ENCODE measurements at places on chromosomes 3 and 15.

DNA sequence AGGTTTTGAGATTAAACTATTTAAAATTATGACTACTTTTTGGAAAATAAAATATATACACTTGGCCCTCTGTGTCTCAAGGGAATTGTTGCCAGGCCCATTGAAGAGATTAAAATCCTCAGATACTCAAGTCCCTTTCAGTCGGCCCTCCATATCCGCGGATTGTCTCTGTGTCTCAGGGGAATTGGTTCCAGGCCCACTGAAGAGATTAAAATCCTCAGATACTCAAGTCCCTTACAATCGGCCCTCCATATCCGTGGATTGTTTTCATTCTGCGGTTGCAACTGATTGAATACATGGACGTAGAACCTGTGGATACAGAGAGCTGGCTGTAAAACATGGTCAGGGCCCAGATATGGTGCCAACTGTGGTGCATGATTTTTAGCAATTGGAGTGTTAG is 15.7 kb upstream of the LRCH3 start:
- no peak for DNase-seq

- DNase-seq, result no peak
Measured at GRCh38 chr15:66982816-66983215, 82.6 kb upstream of the SMAD3 start.

GRCh38 chr3:83948771-83949170 is 1010.0 kb upstream of the CADM2 start:
- no peak for DNase-seq

GRCh38 chr15:85474700-85475316 is 94.4 kb downstream of the AKAP13 start:
- no peak for DNase-seq

GRCh38 chr3:149415484-149415883 is 38.0 kb upstream of the TM4SF1 start:
- no peak for DNase-seq

GRCh38 chr15:101486696-101487459 is 2.6 kb downstream of the PCSK6 start:
- DNase-seq, result no peak

- DNase-seq, result peak; percentile 54
Measured at GRCh38 chr3:158539414-158540014, 31.5 kb upstream of the MLF1 start.

DNA sequence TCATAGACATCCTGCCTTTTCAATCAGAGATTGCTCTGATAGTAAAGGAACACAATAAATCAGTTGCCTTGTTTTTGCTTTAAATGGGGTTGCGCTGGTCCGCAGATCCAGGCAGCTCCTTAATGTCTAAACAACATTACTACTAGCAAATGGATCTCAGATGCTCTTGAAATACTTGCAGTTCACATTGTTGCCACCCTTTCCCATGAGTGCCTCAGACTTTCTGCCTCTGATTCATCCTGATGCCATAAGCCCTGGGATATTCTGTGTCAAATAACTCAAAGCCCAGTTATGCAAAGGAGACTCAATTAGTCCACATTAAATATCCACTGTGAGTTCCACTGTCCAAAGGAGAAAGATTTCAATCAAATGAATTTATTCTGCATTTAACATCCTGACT is 196.7 kb downstream of the PLCH1 start:
- DNase-seq, result peak; percentile 18

GRCh38 chr3:112778353-112778948 is 68.2 kb downstream of the CD200R1L start:
- peak; percentile 59 for DNase-seq

GRCh38 chr15:93779341-93779740 is 452.0 kb upstream of the MCTP2 start:
- DNase-seq, result no peak

DNA sequence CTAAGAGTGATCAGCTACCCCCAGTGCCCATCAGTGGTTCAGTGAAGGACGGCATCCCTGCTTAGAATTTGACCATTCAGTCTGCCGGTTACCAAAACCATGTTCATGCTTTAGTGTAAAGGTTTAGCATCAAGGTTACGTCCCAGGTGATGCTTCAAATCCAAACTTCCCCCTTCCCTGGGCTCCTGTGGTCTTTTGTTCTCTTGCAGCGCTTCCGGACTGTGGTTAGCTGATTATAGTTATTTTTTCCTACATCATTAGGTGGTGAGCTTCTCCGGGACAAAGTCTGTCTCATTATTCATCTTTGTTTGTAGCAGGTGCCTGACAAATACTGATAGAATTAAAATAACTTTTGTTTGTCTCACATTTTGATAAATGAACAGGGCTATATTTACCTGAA is 28.3 kb upstream of the MYZAP start:
- DNase-seq, result no peak

DNA sequence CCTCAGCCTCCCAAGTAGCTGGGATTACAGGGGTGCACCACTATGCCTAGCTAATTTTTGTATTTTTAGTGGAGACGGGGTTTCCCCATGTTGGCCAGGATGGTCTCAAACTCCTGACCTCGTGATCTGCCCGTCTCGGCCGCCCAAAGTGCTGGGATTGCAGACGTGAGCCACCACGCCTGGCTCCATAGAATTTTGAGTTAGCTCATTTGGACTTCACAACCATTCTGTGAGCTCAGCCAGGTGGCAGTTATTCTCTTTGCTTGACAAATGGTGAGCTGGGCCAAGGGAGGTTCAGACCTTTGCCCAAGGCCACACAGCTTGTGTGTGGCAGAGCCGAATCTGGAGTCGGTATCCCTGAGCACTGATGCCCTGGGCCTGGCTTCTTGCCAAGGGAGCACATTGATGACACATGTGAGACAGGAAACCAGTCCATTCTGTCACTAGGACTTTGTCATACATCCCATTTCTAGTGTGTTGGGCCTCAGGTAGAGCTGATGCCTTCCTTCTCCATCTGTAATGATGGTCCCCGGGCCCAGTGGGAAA is 17.6 kb downstream of the PODXL2 start:
- DNase-seq, result no peak

DNA sequence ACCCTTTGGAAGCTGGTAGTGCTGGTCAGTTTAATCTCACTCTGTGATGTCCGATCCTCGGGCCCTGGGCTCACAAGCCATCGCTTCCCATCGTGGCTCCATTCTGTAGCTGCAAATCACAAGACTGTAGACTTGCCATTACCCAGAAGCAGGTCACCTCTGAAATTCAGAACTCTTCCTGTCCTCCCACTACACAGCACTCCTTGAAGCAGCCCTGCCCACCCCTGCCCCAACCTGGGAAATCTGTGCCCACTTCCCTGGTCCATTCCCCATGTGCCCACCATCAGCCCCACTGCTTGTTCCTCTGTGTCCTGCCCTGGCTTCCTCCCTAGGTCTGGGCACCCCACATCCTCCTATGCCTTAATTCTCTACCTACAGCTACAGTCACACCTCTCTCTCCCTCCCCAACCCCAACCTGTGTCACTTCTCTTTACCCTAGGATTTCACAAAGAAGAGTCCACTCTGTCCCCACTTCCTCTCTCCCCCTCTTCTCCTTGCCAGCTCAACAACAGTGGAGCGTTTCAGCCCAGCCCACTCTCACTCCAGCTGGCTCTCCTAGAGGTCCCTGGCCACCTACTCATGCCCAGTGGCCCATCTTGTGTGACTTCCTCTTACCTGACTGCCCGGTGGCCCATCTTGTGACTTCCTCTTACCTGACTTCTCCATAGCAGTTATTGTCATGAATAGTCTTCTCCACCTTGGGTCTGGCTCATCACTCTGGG is 8.3 kb downstream of the ZNF710 start:
- DNase-seq, result no peak

GRCh38 chr3:171193693-171194092 is 167.2 kb upstream of the SLC2A2 start:
- DNase-seq, result no peak

- DNase-seq, result peak; percentile 80
Measured at GRCh38 chr3:48989796-48990635, at the start of gene P4HTM. TSS of gene P4HTM (plus strand) at chr3:48990241. CDS start at chr3:48990257, 16 bp downstream.

GRCh38 chr3:127821394-127821793 is 921 bp downstream of the MGLL start:
- peak; percentile 19 for DNase-seq

DNA sequence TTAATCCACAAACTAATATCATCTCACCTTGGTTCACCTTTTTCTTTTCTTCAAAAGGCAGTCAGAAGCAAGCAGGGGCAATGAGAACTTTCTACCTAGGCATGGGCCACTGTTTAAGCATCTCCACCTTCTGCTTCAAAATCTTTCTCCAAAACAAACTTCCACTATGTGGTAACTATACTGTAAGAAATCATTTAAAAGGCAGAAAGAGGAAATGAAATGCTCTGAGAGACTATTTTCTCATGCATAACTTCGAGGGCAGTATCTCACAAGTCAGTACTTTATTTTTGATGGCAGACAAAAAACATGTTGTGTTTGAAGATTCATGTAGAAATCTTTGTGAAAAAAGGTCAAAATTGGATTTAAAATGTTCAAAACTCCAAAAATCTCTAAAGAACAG is 419.7 kb downstream of the ZBTB20 start:
- DNase-seq, result no peak

- no peak for DNase-seq
Measured at GRCh38 chr3:10470120-10471053, 35.0 kb downstream of the ATP2B2 start.

- DNase-seq, result peak; percentile 80
Measured at GRCh38 chr3:58163234-58163633, 47.5 kb downstream of the DNASE1L3 start.

GRCh38 chr15:63082366-63082765 is 39.3 kb upstream of the LACTB start:
- no peak for DNase-seq

DNA sequence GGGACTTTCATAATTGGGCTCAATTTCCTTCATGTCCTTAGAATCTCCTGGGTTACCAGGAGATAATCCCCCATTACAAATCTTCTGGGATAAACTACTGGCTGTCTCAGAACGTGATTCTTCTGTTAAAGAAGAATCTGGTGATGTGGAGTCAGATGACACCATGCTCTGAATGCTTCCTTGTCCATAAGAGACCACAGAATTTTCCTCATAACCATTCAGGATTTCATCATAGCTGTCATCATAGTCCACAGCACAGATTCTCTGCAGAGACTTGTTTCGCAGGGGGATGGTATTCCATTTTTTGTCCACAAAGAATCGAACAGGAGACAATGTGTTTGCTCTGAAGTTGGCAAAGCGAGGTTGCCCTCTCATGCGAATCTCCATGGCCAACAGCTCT is 109.8 kb upstream of the TSPAN3 start:
- DNase-seq, result no peak

DNA sequence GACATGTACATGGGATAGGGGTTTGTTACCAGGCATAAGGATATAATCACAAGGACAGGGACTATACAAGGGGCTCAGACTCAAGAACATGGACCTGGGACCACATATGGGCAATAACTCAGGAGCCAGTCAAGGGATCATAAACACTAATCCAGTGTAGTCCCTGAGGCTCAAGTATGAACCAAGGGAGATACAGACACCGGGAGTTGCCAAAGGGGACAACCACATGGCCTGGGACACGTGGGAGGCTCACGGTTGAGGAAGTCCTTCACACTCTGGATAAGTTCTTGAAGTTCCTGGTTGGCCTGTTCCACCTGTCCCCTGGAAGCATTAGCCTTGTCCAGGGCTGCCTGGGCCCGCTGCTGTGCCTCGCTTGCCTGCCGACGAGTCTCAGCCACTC is 1.8 kb upstream of the USP19 start:
- no peak for DNase-seq

- DNase-seq, result no peak
Measured at GRCh38 chr15:35252351-35252865, 167.3 kb upstream of the NANOGP8 start.

Measured in A172 (cell line).